ENCODE measurements at places on chromosomes 12 and 14. TPM values are rescaled to one million over a fixed set of nuclear protein-coding genes. Genes with fewer than 3 reads are reported as not detected.

DNA sequence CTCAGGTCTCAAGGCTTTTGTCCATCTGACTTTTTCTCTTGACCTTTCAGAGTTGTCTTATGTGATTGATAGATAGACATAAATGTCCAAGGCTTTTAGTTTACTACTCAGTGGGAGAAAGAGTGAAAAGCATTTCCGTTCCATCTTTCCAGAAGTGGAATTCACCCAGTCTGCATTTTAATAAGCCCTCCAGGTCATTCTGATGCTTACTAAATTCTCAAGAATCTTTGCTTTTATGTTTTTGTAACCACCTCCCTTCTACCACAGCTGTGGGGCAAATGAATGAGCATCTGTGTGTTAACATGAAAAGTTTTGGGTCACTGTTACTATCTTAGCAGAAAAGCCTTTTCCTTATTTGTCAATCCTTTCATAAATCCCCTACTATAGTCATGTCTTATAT is 251.4 kb downstream of the LRIG3 start:
- no peak for DNase-seq
- no peak overlapping the region for H3K4me3 ChIP-seq
- H3K27me3 ChIP-seq: no peaks in the 10 kb centered on the region
- no peak overlapping the region for H3K27ac ChIP-seq
- no peaks in the 10 kb centered on the region for H3K36me3 ChIP-seq
- no peaks in the 10 kb centered on the region for H3K4me1 ChIP-seq

GRCh38 chr12:64566122-64566521 is 44.2 kb upstream of the RASSF3 start:
- no peak overlapping the region for H3K4me3 ChIP-seq
- DNase-seq: no peak
- H3K4me1 ChIP-seq: peaks cover 15% of the 10 kb centered on the region
- no peak overlapping the region for H3K27ac ChIP-seq
- H3K36me3 ChIP-seq: no peaks in the 10 kb centered on the region

The CD163L1 gene
- total RNA-seq: 69.3 TPM

The ETFBKMT gene
- total RNA-seq: 2.2 TPM

The GMFB gene
- total RNA-seq: 32.2 TPM

- H3K27me3 ChIP-seq: no peaks in the 10 kb centered on the region
- peaks cover 41% of the 10 kb centered on the region for H3K4me1 ChIP-seq
- H3K4me3 ChIP-seq: no peak overlapping the region
- H3K27ac ChIP-seq: no peak overlapping the region
- DNase-seq: peak; percentile 59
Measured at GRCh38 chr14:74649167-74649566, 37.1 kb upstream of the LTBP2 start.

- H3K27me3 ChIP-seq: no peaks in the 10 kb centered on the region
- no peak overlapping the region for H3K27ac ChIP-seq
- no peak overlapping the region for H3K4me3 ChIP-seq
- no peaks in the 10 kb centered on the region for H3K36me3 ChIP-seq
- H3K4me1 ChIP-seq: peaks cover 9% of the 10 kb centered on the region
Measured at GRCh38 chr12:981961-982360, 9.1 kb upstream of the ERC1 start.

The FAM90A1 gene
- total RNA-seq: 1.6 TPM

- DNase-seq: peak; percentile 85
- no peak overlapping the region for H3K27ac ChIP-seq
- no peaks in the 10 kb centered on the region for H3K27me3 ChIP-seq
- no peak overlapping the region for H3K4me3 ChIP-seq
- no peaks in the 10 kb centered on the region for H3K4me1 ChIP-seq
Measured at GRCh38 chr12:85076688-85077430, 40.7 kb downstream of the LRRIQ1 start.

The KRT73 gene
- not detected for total RNA-seq

The CMAS gene
- 79.1 TPM for total RNA-seq

The RND1 gene
- total RNA-seq: 4.0 TPM

The ADAM21 gene
- not detected for total RNA-seq

GRCh38 chr12:123519141-123520001 is 14.1 kb downstream of the RILPL1 start:
- H3K4me3 ChIP-seq: no peak overlapping the region
- H3K36me3 ChIP-seq: peaks cover 7% of the 10 kb centered on the region
- no peaks in the 10 kb centered on the region for H3K27me3 ChIP-seq
- H3K27ac ChIP-seq: peak overlapping the region; percentile 53

The INSM2 gene
- total RNA-seq: not detected

The OTUB2 gene
- total RNA-seq: 0.55 TPM

The CLEC2A gene
- not detected for total RNA-seq

- H3K4me3 ChIP-seq: peak overlapping the region; percentile 75
- 0 out of 2 replicates have a peak overlapping the region, but pooled peaks have one; percentile 25 for H3K27ac ChIP-seq
Measured at GRCh38 chr12:9449181-9449580, 158.5 kb downstream of the KLRB1 start.
